Activated CD4-positive, alpha-beta T cell treated with anti-CD3 and anti-CD28 coated beads, Interleukin-2, amount 50 U/mL, for 48 hours (primary cell): ENCODE measurements at places on chromosomes 5 and 9.

GRCh38 chr5:143601917-143602333 lies 198.4 kb upstream of the NR3C1 start:
- DNase-seq: no peak

DNA sequence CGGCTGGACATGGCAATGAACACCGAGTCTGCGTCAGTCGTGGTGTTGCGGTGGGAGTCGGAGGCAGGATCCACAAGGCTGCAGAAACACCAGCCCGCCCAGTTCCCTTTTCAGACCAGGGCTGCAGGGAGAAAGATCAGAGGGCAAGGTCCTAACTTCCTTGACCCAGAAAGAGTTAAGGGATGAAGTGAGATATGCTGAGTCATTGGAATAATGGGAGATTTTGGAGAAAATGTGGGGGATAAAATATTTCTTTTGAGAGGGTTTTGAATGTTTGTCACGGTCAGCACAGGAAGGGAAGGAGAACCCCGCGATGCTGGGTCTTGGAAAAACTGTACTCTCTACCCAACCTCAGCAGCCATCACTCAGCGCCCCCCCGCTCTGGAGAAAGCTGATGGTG lies 416.0 kb downstream of the ICE1 start:
- DNase-seq: no peak

- peak; percentile 49 for DNase-seq
Measured at GRCh38 chr5:180832638-180833068, 28.4 kb downstream of the ZFP62 start.

- DNase-seq: no peak
Measured at GRCh38 chr5:109705596-109705995, 15.9 kb downstream of the MAN2A1 start.

DNA sequence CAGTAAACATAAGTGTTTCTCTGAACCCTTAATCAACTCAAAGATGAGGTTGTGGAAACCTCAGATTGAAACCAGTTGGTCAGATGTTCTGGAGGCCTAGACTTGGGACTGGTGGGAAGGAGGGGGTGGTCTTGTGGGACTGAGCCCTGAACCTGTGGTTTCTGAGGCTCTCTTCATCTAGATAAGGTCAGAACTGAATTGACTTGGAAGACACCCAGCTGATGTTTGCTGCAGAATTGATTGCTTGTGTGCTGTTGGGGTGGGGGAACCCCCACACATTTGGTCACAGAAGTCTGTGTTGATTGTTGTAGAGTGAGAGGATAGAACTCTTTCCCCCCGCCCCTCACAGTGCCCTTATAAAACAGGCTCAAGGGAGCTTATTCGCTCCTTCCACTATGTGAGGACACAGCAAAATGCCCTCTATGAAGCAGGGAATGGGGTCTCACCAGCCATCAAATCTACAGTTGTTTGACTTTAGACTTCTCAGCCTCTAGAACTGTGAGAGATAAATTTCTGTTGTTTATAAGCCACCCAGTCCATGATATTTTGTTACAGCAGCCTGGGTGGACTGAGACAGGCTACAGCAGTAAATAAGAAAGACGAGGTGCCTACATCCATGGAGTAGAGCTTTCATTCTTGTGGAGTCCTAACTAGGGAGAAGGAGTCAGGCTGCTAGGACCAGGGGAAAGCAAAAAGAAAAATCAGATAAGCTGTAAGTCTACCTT lies 25.7 kb upstream of the UGCG start:
- peak; percentile 20 for DNase-seq

GRCh38 chr5:150410524-150411244 lies 2.0 kb downstream of the CD74 start:
- peak; percentile 42 for DNase-seq

DNA sequence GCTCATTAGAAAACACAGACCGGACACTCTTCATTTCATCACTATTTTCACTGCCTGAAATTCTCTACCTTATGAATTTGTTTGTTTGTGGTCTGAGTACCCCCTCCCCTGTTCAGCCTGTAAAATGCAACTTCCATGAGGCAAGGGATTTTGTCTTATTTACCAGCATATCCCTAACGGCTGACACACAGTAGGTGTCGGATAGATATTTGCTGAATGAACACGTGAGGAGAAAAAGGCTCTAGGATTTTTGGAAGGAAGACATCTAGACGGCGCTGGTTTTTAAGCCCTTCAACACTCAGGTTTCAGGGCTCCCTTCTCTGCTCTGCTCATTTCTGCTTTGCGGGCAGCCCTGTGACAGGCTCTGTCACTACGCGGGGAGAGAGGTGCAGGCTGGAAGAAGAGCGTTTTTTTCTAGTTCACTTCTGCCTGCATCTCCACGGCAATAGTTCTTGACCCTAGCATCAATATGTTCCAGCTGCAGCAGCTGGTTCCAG lies 41.0 kb downstream of the KCNMB1 start:
- DNase-seq: no peak

DNA sequence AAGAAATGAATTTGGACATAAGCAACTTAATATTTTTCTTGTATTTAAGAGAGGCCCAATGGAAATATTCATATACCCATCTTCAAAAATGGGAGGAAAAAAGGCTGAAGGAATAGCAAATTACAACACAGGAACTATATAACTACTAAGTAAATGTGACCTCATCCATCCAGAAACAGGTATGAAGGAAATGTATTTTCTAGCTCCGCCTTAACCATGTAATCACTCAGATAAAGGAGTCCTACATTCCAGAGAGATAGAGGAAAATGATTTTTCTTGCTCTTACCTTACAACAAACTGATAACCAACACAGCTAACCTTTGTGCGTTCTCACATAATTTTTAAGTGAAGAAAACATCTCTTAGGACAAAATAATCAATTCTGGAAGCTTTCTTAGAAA lies 96.5 kb downstream of the NR6A1 start:
- DNase-seq: no peak

- peak; percentile 30 for DNase-seq
Measured at GRCh38 chr5:58925627-58926540, 343.0 kb downstream of the RAB3C start.

GRCh38 chr9:2764353-2764752 lies 47.0 kb downstream of the KCNV2 start:
- DNase-seq: peak; percentile 24

DNA sequence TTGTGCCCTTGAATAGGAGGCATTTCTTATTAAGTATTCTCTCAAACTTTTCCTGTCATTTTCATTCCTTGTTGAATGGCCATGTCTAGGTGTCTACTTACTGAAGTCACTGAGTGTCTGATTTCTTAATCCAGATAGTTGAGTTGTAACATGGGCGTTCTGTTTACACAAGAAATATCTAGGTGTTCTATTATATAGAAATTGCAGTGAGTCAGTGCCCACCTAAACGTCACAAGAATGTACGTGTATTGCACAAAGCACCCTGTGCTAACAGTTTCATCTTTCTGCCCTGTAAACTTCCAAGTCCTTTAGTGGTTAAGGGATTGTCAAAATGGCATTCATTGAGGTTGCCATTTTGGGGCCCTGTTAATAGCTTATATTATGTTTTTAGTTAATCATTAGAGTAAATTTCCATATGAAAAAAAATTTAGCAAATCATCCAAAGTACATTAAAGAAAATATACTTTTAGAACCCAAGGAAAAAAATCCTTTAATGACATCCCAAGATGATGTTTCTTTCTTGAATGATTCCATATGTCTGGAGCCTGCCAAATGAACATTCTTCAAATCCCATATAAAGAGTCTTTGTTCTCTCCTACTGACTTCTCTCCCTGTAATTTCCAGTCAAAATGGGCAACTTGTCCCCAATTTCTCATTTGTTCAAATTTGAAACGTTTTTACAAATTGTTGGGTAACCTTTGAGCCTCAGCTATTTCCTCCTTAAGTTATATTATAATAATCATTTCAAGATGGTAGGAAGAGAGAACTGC lies 114.2 kb downstream of the GOLPH3 start:
- no peak for DNase-seq

GRCh38 chr9:76310577-76310976 lies 83.6 kb downstream of the RFK start:
- DNase-seq: no peak

DNA sequence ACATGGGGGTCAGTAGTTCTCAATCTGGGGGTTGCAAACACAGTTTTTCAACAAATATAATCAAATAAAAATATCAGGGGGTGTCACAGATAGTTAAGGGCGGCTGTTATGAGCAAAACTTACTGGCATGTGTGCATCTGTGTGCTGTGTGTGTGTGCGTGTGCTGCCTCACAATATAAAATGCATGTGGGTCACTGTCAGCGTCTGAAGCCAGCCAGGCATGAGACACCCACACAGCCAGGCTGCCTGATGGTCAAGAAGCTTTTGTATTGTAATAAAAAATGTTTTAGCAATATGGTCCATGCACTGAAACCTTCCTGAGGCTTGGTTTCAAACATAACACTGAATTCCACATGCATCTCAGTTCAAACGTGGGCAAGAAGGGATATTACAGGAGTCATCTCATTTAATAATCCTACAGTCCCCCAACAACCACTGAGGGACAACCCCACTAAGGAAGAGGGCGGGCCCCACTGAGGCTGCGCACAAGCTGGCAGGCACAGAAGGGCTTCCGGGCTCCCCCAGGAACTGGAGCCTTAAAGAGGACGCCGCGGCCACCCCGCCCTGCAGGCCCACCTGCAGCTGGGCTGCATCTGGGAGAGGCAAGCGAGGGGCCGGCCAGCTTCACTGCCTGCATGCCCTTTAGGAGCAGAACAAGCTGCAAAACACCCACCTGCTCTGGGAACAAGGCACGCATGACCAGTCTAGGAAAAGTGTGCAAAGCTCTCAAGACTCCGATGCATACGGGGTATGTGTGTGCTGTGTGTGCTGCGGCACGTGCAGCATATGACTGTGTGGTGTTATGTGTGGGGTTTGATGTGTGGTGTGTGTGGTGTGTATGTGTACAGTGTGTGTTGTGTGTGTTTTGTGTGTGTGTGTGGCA lies 14.1 kb downstream of the SEMA4D start:
- DNase-seq: peak; percentile 74

DNA sequence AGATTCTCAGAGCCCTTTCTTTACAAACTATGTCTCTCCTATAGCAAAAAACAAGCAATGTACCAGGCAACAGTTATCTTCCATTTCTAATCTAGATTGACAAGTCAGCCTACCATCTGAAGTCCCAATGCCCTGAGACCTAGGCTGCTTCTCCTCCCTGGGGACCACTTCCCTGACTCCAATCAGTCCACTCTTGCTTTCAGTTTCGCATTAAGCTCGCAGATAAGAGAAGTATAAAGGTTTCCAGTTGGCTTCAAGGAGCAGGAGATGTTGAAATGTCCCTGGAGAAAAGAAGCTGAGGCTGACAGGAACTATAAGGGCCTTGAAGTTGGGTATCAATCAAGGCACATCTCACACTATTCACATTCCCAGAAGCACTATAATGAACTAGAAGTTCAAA lies 32.3 kb downstream of the ERP44 start:
- DNase-seq: no peak

GRCh38 chr9:125444166-125444565 lies 182.5 kb downstream of the GAPVD1 start:
- no peak for DNase-seq

DNA sequence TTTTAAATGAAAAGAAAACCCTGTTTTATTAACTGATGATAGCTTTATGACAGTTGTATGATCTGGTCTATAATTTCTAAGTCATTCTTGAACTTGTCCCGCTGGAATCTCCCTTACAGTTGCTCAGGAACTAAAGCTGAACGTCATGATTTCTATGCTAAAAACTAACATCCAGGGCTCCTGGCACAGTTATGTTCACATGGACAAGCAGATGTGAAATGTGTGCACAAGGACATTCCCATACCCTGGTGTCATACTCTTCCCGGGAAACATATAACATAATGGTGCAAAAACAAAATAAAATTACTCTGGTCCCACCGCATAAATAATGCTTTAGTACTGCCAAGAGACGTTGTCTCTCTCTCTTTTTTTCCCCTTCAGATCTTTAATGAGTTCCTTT lies 134.9 kb downstream of the PRDM6 start:
- no peak for DNase-seq

DNA sequence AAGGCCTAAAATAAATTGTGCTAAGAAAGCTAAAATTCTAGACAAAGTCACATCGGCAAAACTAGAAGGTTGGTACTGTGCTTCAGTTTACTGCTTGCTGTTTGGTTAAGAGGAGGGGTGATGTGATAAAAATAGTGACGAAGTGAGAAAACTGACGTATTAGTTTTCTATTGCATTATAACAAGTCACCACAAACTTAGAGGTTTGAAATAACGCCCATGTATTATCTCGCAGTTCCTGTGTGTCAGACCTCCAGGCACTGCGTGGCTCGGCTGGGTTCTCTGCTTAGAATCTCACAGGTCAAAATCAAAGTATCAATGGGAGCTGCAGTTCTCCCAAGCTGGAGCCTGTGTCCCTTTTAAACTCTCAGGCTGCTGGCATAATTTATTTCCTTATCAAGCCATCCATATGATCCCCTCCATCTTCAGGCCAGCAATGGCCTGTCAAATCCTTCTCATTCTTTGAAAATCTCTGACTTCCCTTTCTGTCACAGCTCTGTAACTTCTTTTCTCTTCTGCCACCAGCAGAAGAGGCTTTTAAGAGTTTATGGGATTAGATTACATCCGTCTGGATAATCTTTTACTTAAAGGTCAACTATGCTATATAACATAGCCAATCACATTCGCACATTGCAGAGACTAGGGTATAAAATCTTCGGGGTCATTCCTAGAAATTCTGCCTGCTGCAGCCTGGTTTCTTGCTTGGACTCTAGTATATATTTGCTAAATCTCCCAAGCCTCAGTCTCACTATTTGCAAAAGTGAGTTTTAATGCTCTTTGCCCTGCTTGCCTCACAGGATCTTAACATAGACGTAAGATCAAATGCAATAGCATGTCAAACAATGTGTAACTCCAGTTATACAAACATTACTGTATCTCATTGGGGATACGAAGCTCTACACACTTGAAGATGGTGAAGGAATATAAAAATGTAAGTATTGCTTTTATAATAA lies 104.0 kb upstream of the CDKN2B start:
- DNase-seq: no peak

- no peak for DNase-seq
Measured at GRCh38 chr5:83785176-83785668, 64.6 kb upstream of the HAPLN1 start.

GRCh38 chr9:127216210-127216887 lies 48.2 kb upstream of the GARNL3 start:
- no peak for DNase-seq

DNA sequence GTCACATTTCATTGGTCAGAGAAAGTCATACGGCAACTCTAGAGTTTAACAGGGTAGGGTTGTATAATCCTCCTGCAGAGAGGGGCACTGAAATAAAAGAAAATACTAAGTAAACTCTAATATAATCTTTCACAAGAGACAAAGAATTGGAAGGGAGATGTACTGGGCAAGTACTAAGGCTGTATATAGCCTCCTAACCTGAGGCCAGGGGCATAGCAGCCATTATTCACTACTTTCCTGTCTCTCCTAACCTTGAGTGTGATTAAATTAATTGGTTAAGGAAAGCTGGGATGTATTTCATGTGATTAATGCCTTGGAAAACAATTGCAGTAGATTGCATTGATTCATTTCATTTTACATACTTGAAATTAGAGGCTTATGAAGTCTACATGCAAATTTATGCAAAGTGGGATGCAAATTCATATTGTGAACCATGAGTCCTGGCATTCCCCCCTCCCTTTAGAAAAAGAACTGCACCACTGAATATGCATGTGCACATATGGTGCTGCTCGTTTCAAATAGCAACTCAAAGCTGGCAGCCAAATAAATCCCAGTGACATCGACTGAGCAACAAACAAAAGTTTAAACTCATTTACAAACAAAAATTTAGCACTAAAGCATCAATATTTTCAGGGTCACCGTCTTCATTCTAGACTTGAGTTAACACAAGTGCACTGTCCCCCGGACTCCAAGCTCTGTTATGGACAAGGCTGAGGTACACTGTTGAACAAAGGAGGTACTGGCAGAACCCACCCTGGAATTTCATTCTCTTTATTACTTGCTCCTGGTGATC lies 70.0 kb downstream of the DMAC1 start:
- no peak for DNase-seq

GRCh38 chr5:73250645-73251044 lies 77.7 kb downstream of the TMEM174 start:
- no peak for DNase-seq
